ENCODE measurements at places on chromosomes 7 and 10.
A peak's percentile ranks its signal among the peaks of the same experiment; 100 is the strongest.

GRCh38 chr10:48590945-48591344, 13.9 kb downstream of the ARHGAP22 start:
- DNase-seq, result no peak

DNA sequence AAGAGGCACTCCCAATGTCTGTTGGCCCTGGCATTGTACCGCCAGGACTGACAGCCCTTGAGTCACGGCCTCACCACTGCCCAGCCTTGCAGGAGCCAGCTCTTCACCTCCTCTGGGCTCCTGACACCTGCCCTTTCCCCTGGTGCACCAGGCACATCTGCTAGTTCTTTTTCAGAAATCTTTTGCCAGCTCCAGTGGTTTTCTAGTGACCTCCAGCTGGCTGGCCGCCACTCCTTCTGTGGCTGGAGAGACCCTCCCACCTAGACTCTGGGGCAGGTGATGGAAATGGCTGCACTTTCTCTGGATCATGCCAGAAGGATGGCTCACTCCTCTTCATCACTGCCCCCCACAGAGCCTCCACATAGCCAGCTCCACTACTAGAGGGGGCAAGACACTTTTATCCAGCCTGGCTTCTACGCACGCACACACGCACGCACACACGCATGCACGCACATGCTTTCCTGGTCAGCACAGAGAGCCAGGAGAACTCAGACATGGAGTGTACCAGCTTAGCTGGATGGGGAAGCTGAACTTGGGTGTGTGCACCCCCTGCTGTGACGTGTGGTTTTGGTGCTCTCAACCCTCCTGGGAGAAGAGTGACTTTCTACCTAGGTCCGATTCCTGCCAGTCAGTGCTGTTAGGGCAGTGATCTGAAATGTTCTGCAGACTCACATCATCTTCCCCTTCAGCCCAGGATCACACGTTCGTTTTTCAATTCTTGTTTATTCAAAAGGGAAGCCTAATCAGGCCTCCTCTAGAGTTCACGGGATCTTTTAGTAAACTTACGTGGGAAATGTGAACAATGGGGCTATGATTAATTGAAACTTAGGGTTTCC, 222.0 kb downstream of the PRPF18 start:
- no peak for DNase-seq

- no peak for DNase-seq
Observed at GRCh38 chr10:80537086-80537735, 491 bp upstream of the SH2D4B start.

DNA sequence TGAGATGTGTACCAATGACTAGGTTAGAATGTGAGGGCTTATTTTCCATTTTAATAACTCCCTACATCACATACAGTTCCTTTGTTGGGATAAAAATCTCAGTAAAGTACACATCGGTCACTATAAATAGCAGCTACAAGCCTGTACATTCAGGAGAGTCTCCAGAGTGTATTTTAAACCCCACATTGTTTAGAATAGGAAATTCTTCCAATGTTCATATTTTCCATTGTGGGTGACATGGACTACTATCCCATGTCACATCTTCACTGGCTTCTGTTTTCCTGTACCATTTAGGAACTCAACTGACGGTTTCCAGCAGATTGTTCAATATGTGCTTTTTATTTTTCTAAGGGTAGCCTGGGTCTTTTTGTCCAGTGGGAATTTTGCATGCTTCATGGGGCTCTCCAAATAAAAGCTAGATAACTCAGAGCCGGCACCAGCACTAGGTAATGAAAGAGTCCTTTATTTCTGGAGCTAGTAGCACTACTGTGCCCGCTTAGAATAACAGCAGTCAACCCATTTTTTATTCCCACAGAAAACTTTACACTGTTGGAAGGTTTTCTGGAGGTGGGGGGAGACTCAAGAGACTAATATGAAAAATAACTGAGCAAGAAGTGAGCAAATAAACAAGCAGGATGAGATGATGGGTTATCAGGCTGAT, 100.5 kb downstream of the CALD1 start:
- DNase-seq, result no peak

DNA sequence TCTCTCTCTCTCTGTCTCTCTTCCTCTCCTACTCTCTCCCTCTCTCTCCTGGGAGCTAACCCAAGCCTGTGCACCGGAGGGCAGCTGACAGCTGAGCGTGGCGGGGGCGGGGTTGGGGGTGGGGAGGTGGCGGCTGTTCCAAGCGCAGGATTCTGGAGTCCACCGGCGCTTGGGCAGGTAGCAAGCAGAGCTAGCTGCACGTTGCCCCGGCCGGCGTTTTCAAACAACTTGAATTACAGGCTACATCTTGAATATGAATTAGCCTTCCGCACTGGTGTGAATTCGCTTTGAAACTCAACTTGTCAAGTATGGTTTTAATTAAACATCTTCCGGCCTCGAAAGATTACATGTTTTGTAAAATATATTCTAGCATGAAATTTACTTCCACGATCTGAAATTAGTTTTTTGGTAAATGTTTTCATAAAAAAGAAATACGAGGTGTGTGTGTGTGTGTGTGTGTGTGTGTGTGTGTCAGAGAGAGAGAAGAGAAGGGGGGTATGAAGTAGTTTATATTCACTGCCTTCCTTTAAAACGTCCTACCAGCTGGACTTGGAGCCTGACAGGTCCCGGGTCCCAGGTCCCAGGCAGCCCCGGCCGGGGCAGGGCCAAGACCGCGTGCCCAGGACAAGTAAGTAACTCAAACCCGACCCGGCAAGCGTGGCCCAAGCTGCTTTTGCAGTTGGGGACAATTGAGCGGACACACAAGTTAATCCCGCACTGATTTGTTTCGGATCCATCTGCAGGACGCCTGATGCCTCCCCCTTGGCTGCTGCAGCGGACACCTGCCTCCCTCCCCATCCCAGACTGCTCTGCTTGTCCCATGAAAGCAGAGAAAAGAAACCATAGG, 9.0 kb upstream of the DLX6 start:
- no peak for DNase-seq

GRCh38 chr7:150876817-150877526, 24.7 kb downstream of the AOC1 start:
- DNase-seq, result peak; percentile 61

DNA sequence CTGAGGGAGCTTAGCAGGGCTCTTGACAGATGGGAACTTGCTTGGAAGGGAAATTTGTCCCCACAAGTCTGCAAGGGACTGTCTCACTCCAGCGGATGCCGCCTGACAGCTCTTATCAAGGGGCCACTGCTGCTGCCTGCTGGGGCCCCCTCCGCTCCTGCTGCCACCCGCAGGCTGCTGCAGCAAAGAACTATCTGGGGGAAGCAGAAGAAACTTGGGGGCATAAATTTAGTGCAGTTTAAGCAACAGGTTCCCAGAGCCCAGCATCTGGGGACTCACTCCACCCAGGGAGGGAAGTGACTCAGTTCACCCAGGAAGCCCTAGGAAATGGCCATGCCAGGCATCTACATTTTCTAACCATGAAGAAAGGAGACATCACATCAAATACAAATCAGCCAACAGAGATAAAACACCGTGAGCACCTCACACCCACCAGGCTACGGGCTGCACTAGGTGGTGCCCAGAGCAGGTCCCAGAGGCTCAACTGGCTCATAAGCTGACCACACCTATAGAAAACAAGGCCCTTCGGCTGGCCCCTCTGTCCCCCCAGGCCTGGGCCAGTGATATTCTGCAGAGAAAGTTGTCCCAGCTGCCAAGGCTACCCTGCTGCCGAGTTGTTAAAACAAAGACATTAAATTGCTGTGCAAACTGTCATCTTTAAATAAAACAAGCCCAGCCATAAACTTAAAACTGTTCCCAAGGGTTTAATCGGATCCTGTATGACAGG, 3.7 kb downstream of the RGS10 start:
- DNase-seq, result no peak

- DNase-seq, result no peak
Observed at GRCh38 chr10:122492006-122492405, 30.7 kb downstream of the HTRA1 start.

- DNase-seq, result no peak
Observed at GRCh38 chr7:128176696-128177095, 64.4 kb upstream of the LEP start.

DNA sequence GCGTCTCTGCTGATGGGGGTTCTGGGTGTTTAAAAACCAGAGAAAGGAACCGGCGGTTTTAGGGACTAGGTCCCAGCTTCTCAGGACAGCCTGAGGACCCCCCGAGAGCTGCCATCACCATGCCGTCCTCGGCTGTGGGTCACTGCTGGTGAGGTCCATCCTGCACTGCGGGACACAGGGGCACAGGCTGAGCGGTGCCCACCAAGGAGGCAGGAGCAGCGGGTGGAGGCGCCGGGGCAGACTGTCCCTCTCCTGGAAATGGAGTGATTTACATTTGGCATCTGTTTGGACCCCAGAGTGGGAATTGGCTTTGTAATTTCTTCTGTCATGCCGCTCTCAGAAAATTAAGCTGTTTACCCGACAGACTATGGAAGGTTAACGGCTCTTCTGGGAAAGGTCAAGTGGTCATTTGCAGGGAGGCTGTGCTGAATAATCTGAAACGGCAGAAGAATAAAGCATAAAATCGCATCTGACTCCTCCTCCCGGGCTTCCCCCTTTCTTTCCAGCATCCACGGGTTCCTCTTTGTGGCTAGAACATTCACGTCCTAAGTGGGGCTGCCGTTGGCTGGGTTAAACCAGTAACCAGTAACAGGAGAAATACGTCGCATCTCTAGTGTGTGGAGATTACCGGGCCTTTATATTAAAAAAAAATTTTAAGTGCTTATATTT, 31.7 kb downstream of the LHPP start:
- no peak for DNase-seq

DNA sequence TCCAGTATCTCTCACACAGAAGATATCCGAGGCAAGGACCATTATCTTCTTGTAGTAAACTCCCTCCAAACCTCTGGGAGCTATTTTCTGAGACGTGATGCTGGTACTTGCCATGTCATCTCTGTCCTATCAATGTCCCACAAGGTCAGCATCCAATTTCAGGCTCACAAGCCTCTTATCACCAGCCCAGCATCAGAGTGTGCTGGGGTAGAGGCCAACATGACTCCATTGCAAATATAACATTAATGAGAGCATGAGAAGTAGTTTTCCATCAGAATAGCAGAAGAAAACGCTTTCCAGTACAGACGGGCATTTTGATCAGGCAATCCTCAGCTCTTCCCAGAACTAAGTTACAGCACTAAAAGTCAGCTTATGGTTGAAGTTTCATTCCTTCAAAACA, 5.6 kb downstream of the MORN4 start:
- no peak for DNase-seq

DNA sequence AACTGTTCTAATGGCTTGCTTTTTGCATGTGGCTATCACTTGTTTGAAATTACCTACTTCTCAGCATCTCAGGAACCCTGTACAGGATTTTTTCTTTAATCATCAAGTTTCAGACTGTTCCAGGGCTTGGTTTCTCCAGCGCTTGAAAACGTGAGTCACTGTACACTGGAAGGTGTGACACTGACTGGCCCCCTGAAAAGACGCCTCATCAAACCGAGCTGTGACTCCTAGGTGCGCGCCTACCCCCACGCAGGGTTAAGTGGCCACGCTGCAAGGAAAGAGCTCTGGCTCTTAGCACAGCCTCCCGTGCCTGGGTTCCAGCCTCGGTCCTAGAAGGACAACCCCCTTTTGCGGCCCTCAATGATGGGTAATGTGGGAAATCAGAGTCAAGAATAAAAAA, 81.0 kb downstream of the EBF3 start:
- no peak for DNase-seq

GRCh38 chr10:125797994-125798662, 22.5 kb upstream of the MMP21 start:
- no peak for DNase-seq

DNA sequence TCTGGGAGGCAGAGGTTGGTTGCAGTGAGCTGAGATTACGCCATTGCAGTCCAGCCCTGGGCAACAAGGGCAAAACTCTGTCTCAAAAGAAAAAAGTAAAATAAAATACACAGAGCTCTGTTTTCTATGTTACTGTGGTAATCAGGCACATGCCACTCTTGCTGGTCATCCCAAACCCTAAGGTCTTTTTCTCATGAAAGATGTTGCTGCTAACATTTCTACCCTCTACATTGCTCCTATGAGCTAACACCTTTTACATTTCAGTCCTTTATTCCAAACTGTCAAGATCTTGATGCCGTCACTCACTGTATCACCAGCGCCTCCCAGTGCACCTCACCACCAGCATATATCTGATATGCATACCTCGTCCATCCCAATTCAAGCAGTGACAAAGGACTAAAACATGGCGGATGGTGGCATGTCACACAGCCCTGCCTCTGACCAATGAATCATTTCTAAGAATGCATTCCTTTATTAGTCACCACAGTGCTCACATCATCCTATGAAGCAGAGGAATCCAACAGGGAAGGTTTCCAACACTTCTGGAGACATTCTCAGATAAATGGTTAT, 4.3 kb downstream of the DAGLB start:
- DNase-seq, result peak; percentile 54

DNA sequence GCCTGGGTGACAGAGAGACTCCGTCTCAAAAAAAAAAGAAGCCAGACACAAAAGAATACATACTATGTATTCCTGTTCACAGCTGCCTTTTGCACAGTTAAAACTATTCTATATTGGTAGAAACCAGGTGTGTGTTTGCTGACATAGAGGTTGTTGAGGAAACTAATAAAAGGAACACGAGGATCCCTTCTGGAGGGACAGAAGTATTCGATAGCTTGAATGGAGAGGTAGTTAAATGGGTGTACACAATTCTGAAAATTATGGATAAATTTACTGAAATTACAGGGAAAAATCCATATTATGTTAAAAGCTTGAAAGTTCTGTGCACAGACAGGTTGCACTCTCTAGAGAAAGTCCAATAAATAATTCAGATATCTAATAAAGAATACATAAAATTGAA, 71.5 kb downstream of the CUBN start:
- DNase-seq, result no peak

DNA sequence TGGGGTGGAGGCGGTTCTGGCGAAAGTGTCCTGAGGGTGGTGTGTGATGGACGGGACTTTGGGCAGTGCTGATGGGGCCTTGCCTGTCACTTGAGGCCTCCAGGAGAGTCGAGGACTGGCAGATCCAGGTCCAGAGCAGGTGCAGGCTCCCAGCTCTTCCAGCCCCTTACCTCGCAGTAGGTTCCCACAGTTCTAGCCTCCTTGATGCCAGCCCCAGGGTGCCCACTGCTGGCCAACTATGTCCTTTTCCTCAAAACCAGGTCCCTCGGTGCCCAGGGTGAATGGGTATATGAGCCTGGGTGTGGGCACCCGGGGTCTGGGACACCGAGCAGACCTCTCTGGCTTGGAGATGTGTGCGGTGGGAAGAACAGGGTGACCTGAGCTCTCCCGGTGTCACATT, 8.3 kb downstream of the FAM20C start:
- no peak for DNase-seq

- DNase-seq, result no peak
Observed at GRCh38 chr10:133068111-133069032, 19.4 kb upstream of the ADGRA1 start.

DNA sequence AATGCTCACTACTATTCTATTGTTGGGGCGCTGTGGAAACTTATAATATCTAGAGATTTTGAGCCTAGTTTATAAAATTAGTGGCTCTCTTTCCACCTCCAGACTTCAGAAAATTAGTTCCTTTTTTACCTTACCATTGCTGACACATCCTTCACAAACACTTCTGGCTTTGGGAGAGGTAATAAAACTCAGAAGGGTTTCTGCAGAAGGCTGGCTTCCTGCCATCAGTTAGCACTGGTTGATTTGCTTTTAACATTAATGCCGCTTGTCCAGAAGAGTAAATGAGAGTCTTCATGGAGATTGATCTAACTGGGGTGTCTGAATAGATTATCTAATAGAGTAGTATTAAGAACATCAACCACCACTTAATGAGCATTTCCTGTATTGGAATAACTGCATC, 20.3 kb downstream of the ACSM6 start:
- DNase-seq, result no peak

- DNase-seq, result no peak
Observed at GRCh38 chr10:102608487-102608886, 35.8 kb upstream of the TRIM8 start.

GRCh38 chr7:128874140-128875031, 11.7 kb downstream of the ATP6V1F start:
- no peak for DNase-seq
